Vagina (tissue), 2 donors: ENCODE measurements at places on chromosomes 7 and 10. TPM values are rescaled to one million over a fixed set of nuclear protein-coding genes. Genes with fewer than 3 reads are reported as not detected.

Gene DGKI
- total RNA-seq: 1.2 TPM

GRCh38 chr10:118882741-118883140, 128.0 kb upstream of the CACUL1 start:
- no peak for DNase-seq

DNA sequence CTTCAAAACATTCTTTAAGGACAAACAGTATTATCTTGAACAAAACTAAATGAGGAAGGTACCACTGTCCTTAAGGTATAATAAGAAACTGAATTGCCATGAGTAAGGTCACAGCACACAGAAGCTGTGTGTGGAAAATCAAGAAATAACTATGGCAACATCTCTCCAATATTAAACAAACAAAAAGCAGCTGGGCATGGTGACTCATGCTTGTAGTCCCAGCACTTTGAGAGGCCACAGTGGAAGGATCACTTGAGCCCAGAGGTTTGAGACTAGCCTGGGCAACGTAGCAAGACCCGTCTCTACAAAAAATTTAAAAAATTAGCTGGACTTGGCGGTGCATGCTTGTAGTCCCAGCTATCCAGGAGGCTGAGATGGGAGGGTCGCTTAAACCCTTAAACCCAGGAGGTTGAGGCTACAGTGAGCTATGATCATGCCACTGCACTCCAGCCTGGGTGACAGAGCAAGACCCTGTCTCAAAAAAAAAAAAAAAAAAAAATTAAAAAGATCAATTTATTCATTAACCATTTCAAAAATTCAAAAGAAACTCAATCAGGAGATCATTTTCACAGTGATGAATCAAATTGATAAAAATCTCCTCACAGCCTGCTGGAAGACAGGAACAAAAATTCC, 195.4 kb downstream of the SKIDA1 start:
- no peak for DNase-seq

GRCh38 chr7:135884495-135885232, 92.5 kb downstream of the MTPN start:
- DNase-seq: no peak
